ENCODE measurements at places on chromosomes 7 and 10. TPM values are rescaled to one million over a fixed set of nuclear protein-coding genes. Genes with fewer than 3 reads are reported as not detected.
A peak's percentile ranks its signal among the peaks of the same experiment; 100 is the strongest.

- H3K36me3 ChIP-seq = no peaks in the 10 kb centered on the region
- H3K27ac ChIP-seq = no peak overlapping the region
- DNase-seq = no peak
- H3K4me1 ChIP-seq = peaks cover 51% of the 10 kb centered on the region
These were observed 7.5 kb downstream of the GRID1 start for GRCh38 chr10:86359111-86359510.

DNA sequence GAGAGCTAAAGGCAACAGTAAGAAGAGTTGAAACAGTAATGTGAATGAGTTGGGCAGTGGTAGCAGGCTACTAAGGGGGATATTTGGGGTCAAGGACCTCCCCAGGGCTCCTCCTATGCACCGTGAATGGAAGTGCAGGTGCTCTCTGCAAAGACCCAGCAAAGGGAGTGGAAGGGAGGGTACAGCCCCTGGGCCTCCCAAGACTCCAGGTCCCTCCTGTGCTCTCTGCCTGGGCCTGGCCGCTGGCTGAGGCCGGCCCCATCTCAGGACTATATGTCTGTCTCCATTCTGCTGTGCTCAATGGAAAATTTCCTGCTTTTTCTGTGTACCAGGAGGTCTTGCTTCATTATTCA, 372.1 kb upstream of the MKI67 start:
- no peak overlapping the region for H3K4me3 ChIP-seq
- no peak overlapping the region for H3K27ac ChIP-seq
- H3K4me1 ChIP-seq = no peaks in the 10 kb centered on the region
- DNase-seq = no peak
- no peaks in the 10 kb centered on the region for H3K36me3 ChIP-seq

- DNase-seq = no peak
- H3K4me1 ChIP-seq = peaks cover 14% of the 10 kb centered on the region
- peak overlapping the region; percentile 27 for H3K4me3 ChIP-seq
- H3K27me3 ChIP-seq = peaks cover 12% of the 10 kb centered on the region
- no peaks in the 10 kb centered on the region for H3K36me3 ChIP-seq
These were observed 26.0 kb downstream of the PRSS2 start for GRCh38 chr7:142796501-142797390.

- DNase-seq = no peak
- H3K4me1 ChIP-seq = no peaks in the 10 kb centered on the region
- no peaks in the 10 kb centered on the region for H3K27me3 ChIP-seq
These were observed 2.8 kb downstream of the TFEC start for GRCh38 chr7:116027786-116028185.

GRCh38 chr7:103594186-103594585, 148.2 kb upstream of the SLC26A5 start:
- H3K27me3 ChIP-seq = no peaks in the 10 kb centered on the region
- no peak overlapping the region for H3K27ac ChIP-seq

GRCh38 chr7:21999896-22000295, 54.2 kb upstream of the CDCA7L start:
- H3K27ac ChIP-seq = no peak overlapping the region
- no peaks in the 10 kb centered on the region for H3K36me3 ChIP-seq
- no peak overlapping the region for H3K4me3 ChIP-seq
- no peaks in the 10 kb centered on the region for H3K4me1 ChIP-seq
- DNase-seq = no peak

GRCh38 chr10:110797416-110797815, 74.3 kb upstream of the PDCD4 start:
- DNase-seq = no peak
- no peaks in the 10 kb centered on the region for H3K36me3 ChIP-seq
- H3K4me3 ChIP-seq = no peak overlapping the region
- no peak overlapping the region for H3K27ac ChIP-seq
- no peaks in the 10 kb centered on the region for H3K27me3 ChIP-seq

- DNase-seq = no peak
- no peaks in the 10 kb centered on the region for H3K36me3 ChIP-seq
- H3K27ac ChIP-seq = no peak overlapping the region
- no peaks in the 10 kb centered on the region for H3K27me3 ChIP-seq
- no peak overlapping the region for H3K4me3 ChIP-seq
These were observed 40.9 kb downstream of the HDAC9 start for GRCh38 chr7:18536486-18536885.

GRCh38 chr7:30369879-30370278, 85.5 kb downstream of the ZNRF2 start:
- no peak for DNase-seq
- no peaks in the 10 kb centered on the region for H3K27me3 ChIP-seq
- no peaks in the 10 kb centered on the region for H3K36me3 ChIP-seq
- peaks cover 9% of the 10 kb centered on the region for H3K4me1 ChIP-seq

- no peaks in the 10 kb centered on the region for H3K27me3 ChIP-seq
- H3K27ac ChIP-seq = no peak overlapping the region
- no peak for DNase-seq
- no peaks in the 10 kb centered on the region for H3K36me3 ChIP-seq
These were observed 10.7 kb downstream of the APBB1IP start for GRCh38 chr10:26448706-26449435.

DNA sequence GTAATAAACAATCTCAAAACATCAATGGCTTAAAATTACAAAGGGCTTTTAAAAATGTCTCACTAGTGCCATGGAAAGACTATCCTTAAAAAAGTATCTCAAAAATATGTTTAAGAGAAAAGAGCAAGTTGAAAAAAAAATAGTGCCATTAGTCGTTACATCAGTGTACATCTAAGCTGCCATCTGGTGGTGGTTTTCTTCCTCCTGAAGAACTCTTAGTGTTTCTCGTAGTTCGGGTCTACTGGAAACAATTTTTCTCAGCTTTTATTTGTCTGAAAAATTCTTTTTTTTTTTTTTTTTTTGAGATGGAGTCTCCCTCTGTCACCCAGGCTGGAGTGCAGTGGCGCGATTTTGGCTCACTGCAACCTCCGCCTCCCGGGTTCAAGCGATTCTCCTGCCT, 5.9 kb upstream of the GARIN1A start:
- H3K4me1 ChIP-seq = no peaks in the 10 kb centered on the region
- no peak overlapping the region for H3K27ac ChIP-seq
- no peak for DNase-seq

- H3K36me3 ChIP-seq = no peaks in the 10 kb centered on the region
- no peak overlapping the region for H3K27ac ChIP-seq
- no peak overlapping the region for H3K4me3 ChIP-seq
- H3K4me1 ChIP-seq = no peaks in the 10 kb centered on the region
- DNase-seq = no peak
These were observed 139.6 kb downstream of the SND1 start for GRCh38 chr7:127791446-127792189.

The SHOC2 gene
- total RNA-seq = 96.2 TPM

The RBM33 gene
- total RNA-seq = 45.6 TPM

The MMRN2 gene
- total RNA-seq = 30.8 TPM

The ARID5B gene
- 14.4 TPM for total RNA-seq

The IKZF1 gene
- 9.5 TPM for total RNA-seq

The PTPRZ1 gene
- 0.10 TPM for total RNA-seq

The FBXL13 gene
- 9.6 TPM for total RNA-seq
